Activated T-cell treated with anti-CD3 and anti-CD28 coated beads, Interleukin-2, amount 50 U/mL, for 48 hours (primary cell): ENCODE measurements at places on chromosomes 11 and 22.
A peak's percentile ranks its signal among the peaks of the same experiment; 100 is the strongest.

GRCh38 chr22:27669798-27670599, 131.6 kb downstream of the MN1 start:
- no peak for DNase-seq

DNA sequence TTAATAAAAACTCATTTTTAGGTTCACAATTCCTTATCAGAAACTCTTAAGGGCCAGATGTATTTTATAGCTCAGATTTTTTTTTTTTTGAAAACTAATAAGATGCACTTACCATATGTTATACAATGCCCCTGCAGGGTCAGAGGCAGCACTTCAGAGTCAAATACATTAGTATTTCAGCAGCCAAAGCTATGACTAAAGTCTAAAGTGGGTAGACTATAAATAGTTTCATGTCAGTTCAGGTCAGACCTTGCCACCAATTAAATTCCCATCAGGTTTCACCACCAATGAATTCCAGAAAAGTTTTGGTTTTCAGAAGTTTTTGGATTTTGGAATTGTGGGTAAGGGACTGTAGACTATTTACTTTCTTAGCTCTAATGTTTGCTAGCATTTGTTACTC, 75.9 kb downstream of the FAM83F start:
- DNase-seq, result no peak

GRCh38 chr11:66881451-66881835, 24.6 kb downstream of the LRFN4 start:
- no peak for DNase-seq

- DNase-seq, result no peak
Observed at GRCh38 chr22:44426981-44427380, 71.1 kb downstream of the RTL6 start.

GRCh38 chr22:46660604-46661201, 40.5 kb downstream of the GRAMD4 start:
- DNase-seq, result no peak

- no peak for DNase-seq
Observed at GRCh38 chr11:120958185-120958584, 65.7 kb upstream of the TBCEL start.

DNA sequence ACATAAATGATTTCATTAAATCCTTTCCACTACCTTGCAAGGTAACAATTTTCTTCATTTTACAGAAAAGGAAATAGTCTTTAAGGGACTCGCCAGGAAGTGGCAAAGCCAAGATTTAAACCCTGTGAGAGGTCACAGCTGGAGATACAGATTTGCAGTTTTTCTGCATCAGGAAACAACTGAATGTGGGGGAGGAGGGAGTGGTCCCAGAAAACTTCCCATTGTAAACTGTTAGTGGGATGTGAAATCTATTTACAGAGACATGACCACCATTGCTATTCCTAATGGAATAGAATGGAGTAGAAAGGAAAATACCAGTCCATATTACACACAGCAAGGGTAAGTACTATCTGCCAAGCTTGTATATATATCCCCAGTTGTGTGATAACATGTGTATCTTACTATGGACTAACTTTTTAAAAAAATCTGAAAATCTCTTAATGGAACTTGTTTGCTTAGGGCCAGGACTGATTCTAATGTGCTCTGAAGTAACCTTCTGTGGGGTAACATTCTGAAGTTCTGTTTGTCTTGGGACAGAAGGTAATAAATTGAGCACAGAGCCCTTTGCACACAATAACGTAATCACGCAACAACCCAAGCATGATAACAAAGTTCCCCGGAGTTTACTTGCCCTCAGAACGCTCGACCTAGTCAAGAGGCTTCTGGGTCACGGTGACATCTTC, 10.9 kb upstream of the TSKU start:
- no peak for DNase-seq

- DNase-seq, result no peak
Observed at GRCh38 chr11:97367406-97368083, 977.7 kb downstream of the JRKL start.

- no peak for DNase-seq
Observed at GRCh38 chr11:18046116-18046777, at the start of gene TPH1. TSS of gene TPH1 (minus strand) at chr11:18046269. CDS start at chr11:18040762, 5,507 bp downstream.

DNA sequence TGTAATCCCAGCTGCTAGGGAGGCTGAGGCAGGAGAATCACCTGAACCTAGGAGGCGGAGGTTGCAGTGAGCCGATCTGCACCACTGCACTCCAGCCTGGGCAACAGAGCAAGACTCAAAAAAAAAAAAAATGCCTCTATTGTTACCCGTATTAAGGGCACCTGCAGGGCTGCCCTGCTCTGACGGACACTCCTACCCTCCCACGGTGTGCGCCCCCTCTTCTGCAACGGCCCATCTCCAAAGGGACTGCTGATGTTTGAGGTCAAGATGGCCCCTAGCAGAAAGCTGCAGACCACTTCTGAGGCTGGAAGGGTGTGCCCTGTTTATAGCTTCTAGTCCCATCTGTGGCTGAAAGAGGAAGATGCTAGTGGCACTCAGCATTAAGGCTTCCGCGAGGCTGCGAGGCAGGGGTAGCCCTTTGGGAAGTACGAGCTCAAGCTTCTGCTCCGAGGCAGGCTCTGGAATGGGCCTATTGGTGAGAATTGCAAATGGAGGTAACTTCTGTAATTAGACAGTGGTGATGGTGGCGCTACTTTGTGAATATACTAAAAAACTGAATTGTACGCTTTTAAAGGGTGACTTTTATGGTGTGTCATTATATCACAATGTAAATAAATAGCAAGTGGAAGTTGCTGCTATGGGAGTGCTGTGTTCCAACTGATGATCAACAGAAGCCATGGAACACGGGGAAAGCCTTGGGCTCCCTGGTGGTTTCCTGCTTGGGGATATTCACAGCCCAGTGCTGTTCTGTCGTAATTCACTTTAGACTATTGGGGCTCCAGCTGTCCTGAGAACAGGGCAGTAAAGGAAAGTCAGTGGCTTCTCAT, 24.3 kb downstream of the ARFGAP2 start:
- DNase-seq, result no peak

DNA sequence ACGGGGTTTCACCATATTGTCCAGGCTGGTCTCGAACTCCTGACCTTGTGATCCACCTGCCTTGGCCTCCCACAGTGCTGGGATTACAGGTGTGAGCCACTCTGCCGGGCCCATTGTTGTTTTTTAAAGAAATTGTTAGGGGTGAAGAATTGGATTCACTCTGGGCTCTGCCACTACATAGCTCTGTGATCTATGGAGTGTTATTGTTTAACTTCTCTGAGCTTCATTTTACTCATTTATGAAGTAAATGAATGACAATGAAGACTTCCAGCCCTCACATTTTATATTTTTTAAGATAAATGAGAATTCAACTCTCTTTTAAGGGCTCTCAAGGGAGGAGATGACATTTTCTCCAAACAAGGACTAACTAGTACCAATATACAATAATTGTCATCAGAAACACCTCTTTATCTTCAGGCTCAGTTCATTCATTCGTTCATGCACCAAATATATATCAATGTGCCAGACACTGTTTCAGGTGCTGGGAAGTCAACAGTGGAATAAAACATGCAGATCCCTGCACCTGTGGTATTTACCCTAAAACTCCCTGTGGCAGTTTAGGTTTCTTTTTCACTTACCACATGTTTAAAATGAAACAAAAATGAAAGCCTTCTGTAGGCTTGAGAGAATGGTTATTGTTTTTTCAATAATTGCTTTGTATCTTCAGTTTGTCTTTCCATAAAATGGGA, 23.5 kb upstream of the GRAMD1B start:
- DNase-seq, result no peak

- DNase-seq, result peak; percentile 46
Observed at GRCh38 chr22:49999063-49999945, 13.3 kb downstream of the IL17REL start.

GRCh38 chr11:75598900-75599299, 36.8 kb downstream of the SERPINH1 start:
- DNase-seq, result no peak

- DNase-seq, result no peak
Observed at GRCh38 chr11:128642571-128642970, 51.3 kb upstream of the FLI1 start.
